ENCODE measurements at places on chromosomes 16 and 17.

DNA sequence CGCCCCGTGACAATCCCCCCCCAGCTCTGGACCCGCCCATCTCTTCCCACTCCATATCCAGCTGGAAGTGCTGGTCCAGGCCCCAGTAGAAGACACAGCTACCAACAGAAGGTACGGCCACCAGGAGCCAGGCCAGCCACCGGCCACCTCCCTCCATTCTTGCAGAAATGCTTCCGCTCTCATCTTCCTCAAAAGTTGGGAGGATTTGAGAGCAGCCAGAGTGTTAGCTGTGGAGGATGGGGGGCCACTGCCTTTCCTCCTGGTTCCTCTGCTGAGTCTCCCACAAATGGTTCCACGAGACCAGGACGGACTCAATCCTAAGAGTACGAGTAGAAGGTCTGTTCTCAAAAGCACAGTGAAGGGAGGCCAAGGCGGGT lies 78.3 kb downstream of the GAS7 start:
- DNase-seq, result no peak

- no peak for DNase-seq
These were observed 454.8 kb upstream of the CDH11 start for GRCh38 chr16:65576631-65577030.

- no peak for DNase-seq
These were observed 10.9 kb upstream of the ALKBH5 start for GRCh38 chr17:18172531-18173278.

DNA sequence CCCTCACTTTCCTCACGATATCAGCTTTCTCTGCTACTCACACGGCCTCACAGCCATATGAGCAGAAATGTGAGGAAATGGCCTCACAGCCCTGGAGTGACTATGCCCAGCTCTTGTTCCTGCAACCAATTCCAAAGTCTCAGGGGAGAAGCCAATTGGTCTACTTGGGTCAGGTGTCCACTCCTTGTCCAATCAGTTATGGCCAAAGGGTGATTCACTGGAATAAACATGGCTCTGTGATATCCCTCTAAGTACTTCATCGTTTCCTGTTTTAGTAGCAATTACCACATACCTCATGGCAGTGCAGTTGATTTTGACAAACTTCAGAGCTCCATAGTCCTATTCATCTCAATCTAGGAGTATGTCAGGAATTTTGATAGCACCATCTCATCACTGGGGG lies 195.4 kb downstream of the KATNIP start:
- DNase-seq, result no peak

DNA sequence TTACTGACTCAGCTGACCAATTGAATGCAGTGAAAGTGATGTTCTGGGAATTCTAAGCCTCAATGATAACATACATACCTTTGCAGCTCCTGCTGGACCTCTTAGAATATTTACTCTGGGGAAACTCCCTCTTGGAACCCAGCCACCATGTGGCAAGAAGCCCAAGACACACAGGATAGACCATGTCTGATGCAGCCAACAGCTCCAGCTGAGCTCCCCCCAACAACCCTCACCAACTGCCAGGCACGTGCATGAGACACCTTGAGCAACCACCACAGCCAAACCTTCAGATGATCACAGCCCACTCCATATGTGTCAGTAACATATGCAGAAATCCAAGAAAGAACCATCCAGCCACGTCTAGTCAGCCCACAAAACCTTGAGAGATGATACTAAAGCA lies 53.0 kb downstream of the XYLT1 start:
- no peak for DNase-seq

GRCh38 chr17:12459736-12460135 lies 206.0 kb upstream of the MYOCD start:
- DNase-seq, result no peak

DNA sequence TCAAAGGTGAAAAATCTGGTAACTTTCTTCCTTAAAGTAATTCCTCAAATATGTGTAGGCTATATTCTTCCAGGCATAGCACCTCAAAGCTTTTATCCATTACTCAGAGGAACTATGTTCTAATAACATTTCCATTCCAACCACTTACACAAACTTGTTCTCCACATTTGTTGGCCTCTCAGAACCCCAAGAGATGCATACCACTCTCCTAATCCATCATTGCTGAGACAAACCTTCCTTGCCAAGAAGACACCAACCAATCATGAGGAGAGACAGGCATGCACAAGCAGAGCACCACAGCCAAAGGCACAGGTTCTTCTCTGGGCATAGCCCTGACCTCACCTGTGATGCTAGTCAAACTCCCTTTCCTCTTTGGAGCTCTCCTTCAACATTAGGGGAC lies 20.9 kb downstream of the CDH11 start:
- DNase-seq, result no peak
